ENCODE measurements at places on chromosomes 13 and 19.

DNA sequence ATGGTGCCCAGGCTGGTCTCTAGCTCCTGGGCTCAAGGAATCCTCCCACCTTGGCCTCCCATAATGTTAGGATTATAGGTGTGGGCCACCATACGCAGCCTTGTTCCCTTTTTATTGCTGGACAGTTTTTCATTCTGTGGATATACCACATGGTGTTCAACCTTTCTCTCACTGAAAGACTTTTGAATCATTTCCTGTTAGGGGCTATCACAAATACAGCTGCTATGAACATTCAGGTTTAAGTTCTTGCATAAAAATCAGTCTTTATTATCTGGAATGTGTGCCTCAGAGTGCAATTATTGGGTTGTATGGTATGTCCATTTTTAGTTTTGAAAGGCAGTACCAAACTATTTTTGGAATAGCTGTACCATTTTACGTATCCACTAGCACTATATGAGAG, 647.2 kb downstream of the LIG4 start:
- H3K27me3 ChIP-seq: no peaks in the 10 kb centered on the region
- no peak for DNase-seq
- H3K4me1 ChIP-seq: no peaks in the 10 kb centered on the region
- no peak overlapping the region for H3K27ac ChIP-seq
- H3K36me3 ChIP-seq: no peaks in the 10 kb centered on the region

- no peaks in the 10 kb centered on the region for H3K27me3 ChIP-seq
- no peaks in the 10 kb centered on the region for H3K4me1 ChIP-seq
- no peak overlapping the region for H3K27ac ChIP-seq
- H3K4me3 ChIP-seq: no peak overlapping the region
- H3K36me3 ChIP-seq: no peaks in the 10 kb centered on the region
Measured at GRCh38 chr13:53167561-53167960, 138.9 kb downstream of the OLFM4 start.

GRCh38 chr13:62250501-62251201, 835.0 kb upstream of the PCDH20 start:
- H3K27ac ChIP-seq: no peak overlapping the region
- DNase-seq: no peak

DNA sequence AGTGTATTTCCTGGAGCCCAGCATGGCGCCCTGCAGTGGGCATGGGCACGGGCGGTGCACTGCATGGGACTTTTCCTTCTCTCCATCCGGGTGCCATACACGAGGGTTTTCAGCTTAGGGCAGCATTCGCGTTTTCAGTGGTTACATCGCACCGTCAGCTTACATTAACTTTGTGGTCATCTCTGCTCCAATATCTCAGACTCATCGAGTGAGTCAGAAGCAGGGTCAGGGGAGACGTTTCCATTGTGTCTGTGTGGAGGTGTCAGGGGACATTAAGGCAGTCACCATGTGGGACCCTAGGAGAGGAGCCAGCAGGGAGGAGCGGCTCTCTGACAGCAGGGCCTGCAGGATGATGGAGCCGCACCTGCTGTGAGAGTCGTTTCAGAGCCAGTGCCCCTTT, 541.0 kb downstream of the FGF9 start:
- no peak overlapping the region for H3K4me3 ChIP-seq
- peaks cover 78% of the 10 kb centered on the region for H3K27me3 ChIP-seq
- no peak for DNase-seq
- H3K27ac ChIP-seq: no peak overlapping the region

GRCh38 chr19:4139614-4140236, 13.7 kb upstream of the CREB3L3 start:
- no peak overlapping the region for H3K4me3 ChIP-seq
- no peak overlapping the region for H3K27ac ChIP-seq
- DNase-seq: peak; percentile 78
- no peaks in the 10 kb centered on the region for H3K36me3 ChIP-seq
- no peaks in the 10 kb centered on the region for H3K27me3 ChIP-seq
- peaks cover 3% of the 10 kb centered on the region for H3K4me1 ChIP-seq

GRCh38 chr13:90365130-90365529, 982.4 kb upstream of the MIR17HG start:
- no peak overlapping the region for H3K4me3 ChIP-seq
- no peaks in the 10 kb centered on the region for H3K36me3 ChIP-seq
- H3K27me3 ChIP-seq: no peaks in the 10 kb centered on the region
- H3K4me1 ChIP-seq: no peaks in the 10 kb centered on the region
- DNase-seq: no peak
